Frontal cortex (tissue), 4 donors: ENCODE measurements at places on chromosomes 6 and 20. TPM values are rescaled to one million over a fixed set of nuclear protein-coding genes. Genes with fewer than 3 reads are reported as not detected.

- no peak for DNase-seq
These were observed 187.6 kb downstream of the CD83 start for GRCh38 chr6:14305131-14305530.

GRCh38 chr6:17666646-17667045 lies 40.1 kb downstream of the NUP153 start:
- no peak for DNase-seq

- DNase-seq = no peak
These were observed 614.6 kb downstream of the DHX35 start for GRCh38 chr20:39576771-39577170.

GRCh38 chr20:11838076-11838636 lies 79.5 kb upstream of the BTBD3 start:
- DNase-seq = no peak

GRCh38 chr20:46564241-46564957 lies 13.9 kb upstream of the OCSTAMP start:
- no peak for DNase-seq

The HDGFL1 gene
- under 0.01 TPM for total RNA-seq
